AG10803 (cell line): ENCODE measurements at places on chromosomes 16 and 17.

DNA sequence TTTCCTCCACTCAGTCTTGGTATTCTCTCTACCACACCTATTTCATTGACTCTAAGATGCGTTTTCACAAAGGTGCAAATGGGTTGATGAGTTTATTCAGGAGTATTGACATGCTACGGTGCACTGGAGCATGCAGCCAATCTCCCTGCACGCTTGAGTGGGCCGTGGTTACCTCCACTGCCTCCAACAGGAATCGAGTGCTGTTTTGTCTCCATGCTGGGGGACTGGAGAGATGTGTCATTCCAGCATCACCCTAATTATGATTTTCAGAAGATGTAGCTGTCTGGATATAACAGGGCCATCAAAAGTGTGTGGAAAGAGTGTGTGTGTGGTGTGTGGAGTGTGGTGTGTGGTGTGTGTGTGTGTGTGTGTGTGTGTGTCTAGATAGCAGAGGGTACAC, 351.6 kb upstream of the ZFHX3 start:
- no peak for DNase-seq

DNA sequence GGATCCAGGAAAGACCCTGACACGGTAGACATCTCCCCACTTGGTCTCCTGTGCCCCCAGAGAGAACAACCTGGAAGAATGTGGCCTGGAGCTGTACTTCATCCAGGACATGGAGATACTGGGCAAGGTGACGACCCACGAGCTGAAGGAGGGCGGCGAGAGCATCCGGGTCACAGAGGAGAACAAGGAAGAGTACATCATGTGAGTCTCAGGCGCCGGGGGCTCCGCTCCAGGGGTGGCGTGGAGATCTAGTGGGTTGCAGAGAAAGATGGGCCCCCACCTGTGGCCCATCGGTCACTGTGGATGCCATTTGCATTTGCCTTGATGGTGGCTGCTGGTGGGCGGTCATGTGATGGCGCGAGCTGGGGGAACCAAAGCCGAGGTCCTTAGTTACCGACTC, 14.9 kb upstream of the CLEC18A start:
- no peak for DNase-seq

GRCh38 chr16:68972720-68973119, 129.4 kb downstream of the TANGO6 start:
- peak; percentile 59 for DNase-seq

GRCh38 chr17:80820331-80820730, 171.3 kb upstream of the CHMP6 start:
- no peak for DNase-seq

GRCh38 chr17:72079700-72080099, 41.1 kb upstream of the SOX9 start:
- DNase-seq: no peak

- no peak for DNase-seq
Observed at GRCh38 chr17:58996968-58997367, 109.7 kb downstream of the TRIM37 start.

- no peak for DNase-seq
Observed at GRCh38 chr16:74841904-74842303, 67.3 kb upstream of the FA2H start.

- no peak for DNase-seq
Observed at GRCh38 chr16:503150-504071, 24.1 kb upstream of the CAPN15 start.

- DNase-seq: peak; percentile 50
Observed at GRCh38 chr17:35051579-35052240, 11.8 kb downstream of the RFFL start.

- DNase-seq: no peak
Observed at GRCh38 chr17:69539274-69539673, 124.8 kb downstream of the MAP2K6 start.
